ENCODE measurements at places on chromosomes 5 and 9. TPM values are rescaled to one million over a fixed set of nuclear protein-coding genes. Genes with fewer than 3 reads are reported as not detected.

Gene RABGAP1
- total RNA-seq, result 12.7 TPM

Gene CCDC171
- 1.7 TPM for total RNA-seq

Gene HMCN2
- 0.06 TPM for total RNA-seq

Gene NKD2
- 13.9 TPM for total RNA-seq

Gene IFNA13
- total RNA-seq, result not detected
